Psoas muscle (tissue), 8 donors: ENCODE measurements at places on chromosomes 7 and 10. TPM values are rescaled to one million over a fixed set of nuclear protein-coding genes. Genes with fewer than 3 reads are reported as not detected.

- no peak for DNase-seq
Observed at GRCh38 chr7:89283302-89283701, 487.8 kb upstream of the TEX47 start.

DNA sequence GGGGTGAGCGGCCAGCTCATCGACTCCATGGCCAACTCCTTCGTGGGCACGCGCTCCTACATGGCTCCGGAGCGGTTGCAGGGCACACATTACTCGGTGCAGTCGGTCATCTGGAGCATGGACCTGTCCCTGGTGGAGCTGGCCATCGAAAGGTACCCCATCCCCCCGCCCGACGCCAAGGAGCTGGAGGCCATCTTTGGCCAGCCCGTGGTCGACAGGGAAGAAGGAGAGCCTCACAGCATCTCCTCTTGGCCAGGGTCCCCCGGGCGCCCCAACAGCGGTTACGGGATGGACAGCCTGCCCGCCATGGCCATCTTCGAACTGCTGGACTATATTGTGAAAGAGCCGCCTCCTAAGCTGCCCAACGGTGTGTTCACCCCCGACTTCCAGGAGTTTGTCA, 17.4 kb upstream of the TSPAN33 start:
- DNase-seq = no peak

- no peak for DNase-seq
Observed at GRCh38 chr7:142307246-142307900, 49.5 kb upstream of the PRSS58 start.

GRCh38 chr7:107069457-107069856, 25.0 kb downstream of the PRKAR2B start:
- DNase-seq = no peak

- no peak for DNase-seq
Observed at GRCh38 chr10:83937826-83938225, 201.5 kb upstream of the GHITM start.

DNA sequence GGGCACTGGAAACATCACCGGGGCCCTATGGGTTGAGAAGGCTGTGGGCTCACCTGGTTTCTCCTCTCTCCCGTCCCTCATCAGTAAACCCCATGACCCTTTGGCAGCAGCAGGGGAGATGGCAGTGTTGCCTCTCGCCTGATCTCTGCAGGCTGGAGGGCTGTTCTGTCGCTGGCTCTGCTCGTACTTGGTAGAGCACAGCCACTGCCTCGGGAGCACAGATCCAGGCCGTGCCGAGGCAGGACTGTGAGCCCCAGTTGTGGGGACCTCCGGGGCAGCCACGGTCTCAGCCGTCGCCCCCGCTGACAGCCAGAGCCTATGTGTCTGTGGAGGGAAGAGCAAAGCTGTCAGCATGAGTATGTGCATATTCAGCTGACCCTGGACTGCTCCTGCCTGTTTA, 94.9 kb downstream of the PTPRE start:
- DNase-seq = no peak

GRCh38 chr10:127415901-127416581, 133.1 kb upstream of the NPS start:
- no peak for DNase-seq

DNA sequence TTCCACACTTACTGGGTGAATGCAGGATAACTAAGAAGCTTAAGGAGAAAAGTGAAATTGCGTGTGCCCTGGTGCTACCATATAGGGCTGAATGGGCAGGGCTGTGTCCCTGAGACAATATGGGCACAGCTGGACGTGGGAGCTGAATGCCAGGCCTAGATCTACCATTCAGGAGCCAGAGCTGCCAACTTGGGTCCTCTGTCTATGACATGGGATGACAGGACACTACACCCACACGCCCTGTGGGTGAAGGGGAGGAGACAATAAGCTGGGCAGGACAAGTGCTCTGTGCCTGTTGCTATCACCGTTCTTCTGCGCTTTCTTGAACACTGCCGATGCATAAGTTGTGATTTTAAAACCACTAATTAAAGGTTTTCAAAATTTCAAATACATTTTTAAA, 293.9 kb downstream of the TNS3 start:
- DNase-seq = no peak

GRCh38 chr10:110901954-110902819, 16.8 kb downstream of the BBIP1 start:
- no peak for DNase-seq

DNA sequence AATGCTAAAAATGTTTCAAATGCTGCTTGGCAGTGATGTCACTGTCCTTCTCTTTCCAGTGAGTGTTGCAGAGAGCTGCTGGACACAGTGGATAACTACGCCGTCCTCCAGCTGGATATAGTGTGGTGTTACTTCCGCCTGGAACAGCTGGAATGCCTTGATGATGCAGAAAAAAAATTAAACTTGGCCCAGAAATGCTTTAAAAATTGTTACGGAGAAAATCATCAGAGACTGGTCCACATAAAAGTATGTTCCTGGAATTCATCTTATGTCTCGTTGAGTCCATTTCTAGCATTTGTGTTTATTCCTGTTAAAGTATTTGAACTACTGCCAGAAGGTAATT, 25.2 kb downstream of the NUB1 start:
- DNase-seq = no peak

GRCh38 chr7:70920876-70921275, 211.1 kb upstream of the GALNT17 start:
- DNase-seq = no peak

- no peak for DNase-seq
Observed at GRCh38 chr10:126015413-126015812, 119.0 kb downstream of the FANK1 start.

DNA sequence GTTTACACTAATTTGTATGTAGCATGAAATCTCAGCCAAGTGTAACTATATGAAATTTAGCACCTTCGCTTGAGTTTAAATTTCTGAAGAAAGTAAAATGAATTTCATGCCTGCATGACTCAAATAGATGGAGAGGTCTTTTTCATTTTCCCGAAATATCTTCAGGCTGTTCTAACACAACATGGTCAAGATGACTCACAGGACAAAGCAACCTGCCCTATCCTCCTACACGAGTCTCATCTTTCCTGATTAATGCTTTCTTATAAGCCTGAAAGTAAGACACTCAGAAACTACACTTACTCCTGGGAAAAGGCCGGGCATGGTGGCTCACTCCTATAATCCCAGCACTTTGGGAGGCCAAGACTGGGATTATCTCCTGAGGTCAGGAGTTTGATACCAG, 41.2 kb downstream of the CH25H start:
- DNase-seq = no peak

DNA sequence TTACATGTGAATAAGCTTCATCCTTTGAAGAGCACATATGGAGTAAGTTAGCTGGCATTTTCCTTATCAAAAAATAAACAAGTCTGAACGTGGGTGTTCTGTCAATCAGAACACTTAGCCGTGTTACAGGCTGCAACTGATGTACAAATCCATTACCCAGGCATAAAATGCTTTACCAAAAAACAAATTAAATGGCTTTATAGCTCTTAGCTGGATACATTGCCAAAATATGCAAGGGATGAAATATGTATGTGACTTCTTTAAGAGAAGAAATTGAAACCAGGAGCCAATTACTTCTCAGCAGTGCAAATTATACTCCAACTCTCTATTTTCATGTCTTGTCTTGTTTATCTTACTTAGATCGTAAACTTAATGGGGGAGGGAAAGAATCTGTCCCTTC, 214.8 kb downstream of the DGKB start:
- DNase-seq = no peak

- DNase-seq = no peak
Observed at GRCh38 chr10:13390604-13391522, 42.8 kb upstream of the SEPHS1 start.

- DNase-seq = peak; percentile 69
Observed at GRCh38 chr7:134693256-134693655, 46.6 kb downstream of the BPGM start.

- no peak for DNase-seq
Observed at GRCh38 chr7:55205124-55205955, 159.8 kb upstream of the LANCL2 start.

DNA sequence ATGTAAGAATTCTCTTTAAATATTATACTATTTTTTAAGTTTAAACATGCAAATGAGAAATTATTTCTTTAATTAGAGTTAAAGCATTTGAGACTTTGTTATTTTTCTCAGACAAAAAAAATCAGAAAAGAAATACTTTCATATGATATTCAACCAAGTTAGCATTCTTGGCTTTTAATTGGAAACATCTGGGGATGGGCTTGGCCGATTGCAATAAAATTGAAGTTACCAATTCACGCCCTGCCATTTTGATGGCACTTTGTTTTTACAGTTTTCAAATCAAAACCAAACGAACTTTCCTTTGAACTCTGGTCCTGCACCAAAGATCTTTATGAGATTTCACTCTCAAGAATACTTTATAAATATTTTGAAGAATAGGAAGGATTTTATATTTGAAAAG, 127.7 kb downstream of the ATE1 start:
- no peak for DNase-seq

- DNase-seq = no peak
Observed at GRCh38 chr7:125814100-125814499, 884.5 kb upstream of the POT1 start.

DNA sequence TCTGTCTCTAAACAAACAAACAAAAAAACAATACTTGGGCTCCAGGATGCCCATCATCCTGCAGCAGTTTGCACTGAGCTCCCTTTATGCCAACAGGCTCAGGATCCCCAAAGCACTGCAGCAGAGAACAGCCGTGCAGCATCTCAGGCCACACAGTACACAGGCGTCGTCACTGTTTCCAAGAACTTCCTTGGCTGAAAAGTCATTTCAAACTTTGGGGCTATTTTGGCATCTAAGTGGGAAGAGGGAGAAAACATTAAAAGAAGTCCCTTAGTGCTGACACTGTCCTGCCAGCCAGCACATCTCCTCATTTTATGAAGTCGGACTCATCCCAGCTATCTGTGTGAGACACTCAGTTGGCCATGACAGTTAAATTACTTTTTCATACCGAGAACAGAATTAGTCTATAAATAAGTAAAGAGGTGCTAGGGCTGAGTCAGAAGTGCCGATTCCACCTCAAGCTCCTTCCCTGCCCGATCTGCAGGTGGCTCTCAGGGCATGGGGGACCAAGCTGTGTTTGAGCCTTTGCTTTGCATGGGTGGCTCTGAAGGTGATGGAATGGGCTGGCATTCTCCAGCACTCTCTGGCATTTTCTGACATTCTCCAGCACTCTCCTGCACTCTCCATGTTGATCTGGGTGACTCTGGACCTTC, 68.5 kb downstream of the PTPRN2 start:
- DNase-seq = no peak

GRCh38 chr7:143263266-143264195, at the start of gene GSTK1:
Gene GSTK1 (plus strand): TSS chr7:143263441. CDS start chr7:143263514, 73 bp downstream.
- DNase-seq = peak; percentile 90

GRCh38 chr10:126041804-126042231, 145.5 kb downstream of the FANK1 start:
- peak; percentile 74 for DNase-seq

DNA sequence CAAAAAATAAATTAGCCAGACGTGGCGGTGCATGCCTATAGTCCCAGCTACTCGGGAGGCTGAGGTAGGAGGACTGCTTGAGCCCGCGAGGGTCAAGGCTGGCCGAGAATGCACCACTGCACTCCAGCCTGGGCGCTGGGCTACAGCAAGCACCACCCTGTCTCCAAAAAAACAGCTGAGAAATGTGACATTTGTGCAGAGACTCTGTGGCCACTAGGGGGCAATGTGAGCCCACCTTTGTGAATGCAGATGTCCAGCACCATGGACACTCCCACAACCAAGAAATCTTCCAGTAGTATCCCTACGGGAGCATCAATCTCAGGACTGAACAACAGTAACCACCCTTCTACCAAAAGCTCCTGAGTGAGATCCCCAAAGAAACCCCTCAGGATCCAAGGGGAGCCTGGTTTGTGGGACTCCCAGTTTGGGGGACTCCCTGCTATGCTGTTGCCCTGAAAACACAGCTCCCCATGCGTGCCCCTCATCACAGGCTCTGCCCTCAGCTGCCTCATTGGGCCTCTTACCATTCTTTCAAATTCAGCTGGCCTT, 6.2 kb upstream of the AHCYL2 start:
- DNase-seq = peak; percentile 90

- no peak for DNase-seq
Observed at GRCh38 chr10:126654579-126654978, 15.9 kb downstream of the C10orf90 start.

DNA sequence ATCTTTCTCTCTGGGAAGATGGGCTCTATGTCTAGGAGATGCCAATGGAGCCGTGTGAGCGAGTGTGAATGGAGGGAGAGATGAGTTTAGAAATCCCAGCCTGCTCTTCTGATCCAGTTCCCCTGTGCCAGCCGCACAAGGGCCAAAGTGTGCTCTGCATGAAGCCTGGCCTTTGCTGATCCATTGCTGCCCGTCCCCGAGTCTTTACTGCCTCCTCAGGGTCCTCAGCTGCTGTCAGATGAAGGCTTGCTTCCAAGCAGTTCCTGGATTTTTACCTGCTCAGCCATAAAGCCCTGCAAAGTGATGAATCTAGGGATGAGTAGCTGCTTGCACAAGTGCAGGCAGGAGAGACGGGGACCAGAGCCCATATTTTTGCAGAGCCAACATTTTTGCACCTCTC, 115.9 kb downstream of the ZMIZ1 start:
- DNase-seq = no peak

DNA sequence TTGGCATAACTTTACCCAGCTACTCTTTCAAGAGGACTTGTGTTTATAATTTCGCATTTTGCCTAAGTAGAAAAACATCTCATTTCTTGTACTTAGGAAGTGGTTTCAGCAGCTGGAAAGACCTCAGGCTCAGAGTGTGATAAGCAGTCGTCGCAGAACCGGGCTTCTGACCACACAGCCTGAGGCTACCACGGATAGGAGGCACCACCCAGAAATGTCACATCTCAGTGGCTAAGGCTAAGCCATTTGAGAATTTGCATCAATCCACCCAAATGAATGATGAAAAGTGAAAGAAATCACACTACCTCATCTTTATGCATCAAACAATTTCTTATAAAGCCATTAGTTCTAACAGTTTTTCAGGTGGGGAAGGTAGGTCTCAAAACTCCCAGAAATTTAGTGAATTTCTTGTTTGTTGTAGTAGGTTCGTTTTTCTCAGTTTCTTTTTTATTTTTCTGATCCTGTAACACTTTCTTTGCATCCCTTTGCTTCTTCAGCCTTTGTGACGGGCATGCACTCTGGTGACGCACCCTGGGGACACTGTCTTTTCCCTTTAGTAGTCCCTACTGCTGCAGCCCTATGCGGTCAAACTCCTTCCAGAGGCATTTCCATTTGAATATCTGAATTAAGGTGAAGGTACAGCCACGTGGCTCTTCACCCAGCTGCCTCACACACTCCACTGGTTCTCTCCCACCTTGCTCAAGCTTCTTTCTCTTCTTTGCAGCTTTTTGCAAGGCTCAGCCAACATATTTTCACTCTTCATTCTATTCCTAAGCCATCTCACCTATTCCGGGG, 68.5 kb downstream of the MAP3K8 start:
- no peak for DNase-seq

- no peak for DNase-seq
Observed at GRCh38 chr7:131896165-131896863, 339.9 kb upstream of the PODXL start.

GRCh38 chr7:137488038-137488437, 144.5 kb upstream of the PTN start:
- DNase-seq = no peak

The PDIA4 gene
- 14.7 TPM for total RNA-seq

The LIPK gene
- total RNA-seq = not detected

The PIK3AP1 gene
- total RNA-seq = 3.5 TPM

The INMT gene
- total RNA-seq = 10.4 TPM

The PODXL gene
- total RNA-seq = 16.2 TPM

The GHRHR gene
- total RNA-seq = not detected

The SPAM1 gene
- total RNA-seq = 0.79 TPM

The ANXA8L1 gene
- total RNA-seq = not detected

The ASZ1 gene
- not detected for total RNA-seq

The RAB19 gene
- total RNA-seq = not detected

The HILPDA gene
- 6.0 TPM for total RNA-seq

The STEAP4 gene
- total RNA-seq = 31.4 TPM

The HOXA9 gene
- total RNA-seq = 0.81 TPM

The HYAL4 gene
- 2.7 TPM for total RNA-seq

The PNLIPRP1 gene
- total RNA-seq = not detected
